ENCODE measurements at places on chromosomes 1 and 21.
A peak's percentile ranks its signal among the peaks of the same experiment; 100 is the strongest.

DNA sequence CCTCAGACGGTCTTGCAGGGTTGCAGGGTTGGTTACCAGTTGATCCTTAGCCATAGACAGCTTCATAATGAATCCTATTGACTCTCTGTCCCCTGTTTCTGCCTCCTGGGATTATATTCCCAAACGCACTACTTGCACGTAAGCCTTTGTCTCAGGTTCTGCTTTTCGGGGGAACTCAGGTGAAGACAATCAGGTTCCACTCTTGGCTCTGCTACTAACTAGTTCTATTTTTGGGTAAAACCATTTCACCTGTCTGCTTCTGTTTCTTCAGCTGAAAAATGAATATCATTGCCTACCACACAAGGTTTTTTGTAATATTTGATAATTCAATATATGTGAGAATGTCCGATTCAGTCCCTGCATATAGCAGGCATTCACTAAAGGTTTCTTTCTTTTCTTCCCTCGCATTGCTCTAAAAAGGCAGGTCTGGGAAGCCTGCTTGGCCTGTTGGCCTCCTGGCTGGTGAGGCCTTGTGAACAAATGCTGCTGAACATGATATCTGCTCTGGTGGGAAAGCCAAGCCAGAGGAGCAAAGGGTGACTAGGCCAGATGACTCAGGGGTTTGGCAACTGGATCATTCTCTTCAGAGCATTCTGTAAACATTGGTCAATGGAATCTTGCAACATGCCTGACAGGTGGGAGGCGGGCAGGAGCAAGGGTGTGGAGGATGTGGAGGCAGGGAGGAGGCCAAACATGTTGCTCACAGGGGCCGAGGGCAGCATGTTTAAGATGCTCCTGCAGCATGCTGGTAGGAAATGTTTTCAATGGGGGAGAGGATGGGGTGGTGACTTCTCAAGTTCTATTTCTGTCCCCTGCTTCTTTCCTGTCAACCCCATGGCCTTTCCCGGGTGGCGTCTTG lies 23.8 kb downstream of the IER5 start:
- DNase-seq: no peak

DNA sequence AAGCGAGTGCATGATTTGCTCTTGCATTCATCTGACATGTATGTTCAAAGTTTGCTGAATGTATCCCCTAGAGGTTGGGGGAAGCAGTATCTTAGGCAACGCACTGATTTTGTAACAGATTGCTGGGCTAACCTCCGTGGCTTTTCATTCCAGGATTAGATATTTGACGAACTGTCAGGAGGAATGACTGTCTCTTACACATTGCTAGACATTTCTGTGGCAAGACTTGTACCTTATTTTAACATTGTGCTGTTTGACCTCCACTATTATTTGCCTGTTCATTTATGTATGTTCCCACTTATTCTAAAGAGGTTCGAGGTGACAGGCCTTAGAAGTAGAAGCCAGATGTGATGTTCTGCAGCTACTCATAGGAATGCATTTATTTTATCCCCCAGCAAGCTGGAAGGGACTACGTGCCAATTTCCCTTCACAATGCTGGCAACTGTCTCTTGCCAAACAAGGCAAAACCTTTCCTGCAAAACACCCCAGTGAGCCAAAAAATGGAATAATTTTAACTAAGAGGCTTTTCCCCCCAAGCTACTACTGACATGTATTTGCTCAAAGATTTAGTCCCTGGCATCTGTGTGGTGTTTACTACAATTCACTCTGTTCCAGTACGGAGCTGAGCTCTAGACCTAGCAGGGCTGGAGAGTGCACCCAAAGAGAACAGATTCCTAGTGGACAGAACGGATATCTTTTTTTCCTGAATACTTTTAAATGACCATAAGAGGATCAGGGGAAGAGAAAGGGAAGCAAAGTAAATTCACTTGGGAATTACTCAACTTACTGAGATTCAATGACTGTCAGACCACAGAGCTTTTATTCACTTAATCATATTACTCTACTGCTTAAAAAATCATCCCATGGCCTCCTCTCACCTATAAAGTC lies 646.2 kb downstream of the SMYD3 start:
- DNase-seq: no peak

GRCh38 chr1:29436181-29436785 lies 200.0 kb downstream of the PTPRU start:
- DNase-seq: no peak

- no peak for DNase-seq
These were observed 12.6 kb upstream of the MEF2D start for GRCh38 chr1:156513185-156513584.

- DNase-seq: no peak
These were observed 25.6 kb downstream of the CSTB start for GRCh38 chr21:43750339-43751033.

DNA sequence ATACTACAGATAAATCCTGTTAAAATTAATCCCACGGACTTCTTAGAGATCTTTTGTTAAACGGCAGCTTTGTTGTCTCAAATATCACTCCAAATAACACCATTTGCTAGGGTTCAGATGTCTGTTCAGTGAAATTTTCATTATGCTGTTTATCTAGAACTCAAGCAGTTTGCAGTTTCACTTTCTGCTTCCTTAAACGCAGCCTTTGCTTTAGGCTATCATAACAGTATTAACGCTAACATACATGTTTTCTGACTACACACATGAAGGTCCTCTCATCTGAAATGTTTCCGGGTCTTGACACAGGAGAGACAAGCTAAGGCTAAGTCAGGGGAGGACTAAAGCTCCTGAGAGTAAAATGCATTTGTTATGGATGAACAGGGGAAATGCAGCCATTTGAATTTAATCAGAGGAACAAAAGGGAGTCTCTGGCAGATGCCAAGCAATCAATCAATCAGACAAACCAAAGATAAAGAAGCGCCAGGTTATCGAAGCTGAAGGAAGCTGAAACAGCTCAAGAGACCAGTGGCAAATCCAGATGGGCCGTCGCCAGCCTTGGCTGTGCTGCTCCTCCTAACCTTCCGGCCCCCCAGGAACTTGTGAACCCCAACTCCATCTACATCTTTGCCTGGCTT lies 16.9 kb downstream of the CCSAP start:
- DNase-seq: no peak

GRCh38 chr1:44030605-44031251 lies 534 bp downstream of the SLC6A9 start:
- DNase-seq: peak; percentile 61

- no peak for DNase-seq
These were observed 380.3 kb downstream of the PLPP3 start for GRCh38 chr1:56199061-56199460.

DNA sequence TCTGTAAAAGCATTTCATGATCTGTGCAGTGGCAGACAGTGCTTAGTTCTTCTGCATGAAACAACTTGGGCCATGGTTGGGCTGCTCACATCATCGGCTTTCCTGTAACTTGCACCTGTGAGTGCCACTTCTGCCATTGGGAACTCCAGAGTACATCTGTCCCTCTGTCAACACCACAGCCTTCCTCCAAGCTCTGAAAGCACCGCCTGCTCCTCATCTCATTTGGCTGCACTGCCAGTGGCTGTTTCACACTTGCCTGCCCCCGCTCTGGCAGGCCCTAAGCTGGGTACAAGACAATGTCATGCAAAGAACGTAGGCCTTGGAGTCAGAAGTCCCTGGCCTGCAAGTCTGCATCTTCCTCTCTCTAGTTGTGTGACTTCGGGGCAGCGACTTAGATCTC lies 46.4 kb downstream of the DDX20 start:
- DNase-seq: no peak

GRCh38 chr1:55669293-55669692 lies 454.1 kb upstream of the USP24 start:
- no peak for DNase-seq

- DNase-seq: no peak
These were observed 156.9 kb downstream of the ASTN1 start for GRCh38 chr1:177007437-177008161.

- no peak for DNase-seq
These were observed 441.5 kb downstream of the PLA2G4A start for GRCh38 chr1:187270256-187270655.

DNA sequence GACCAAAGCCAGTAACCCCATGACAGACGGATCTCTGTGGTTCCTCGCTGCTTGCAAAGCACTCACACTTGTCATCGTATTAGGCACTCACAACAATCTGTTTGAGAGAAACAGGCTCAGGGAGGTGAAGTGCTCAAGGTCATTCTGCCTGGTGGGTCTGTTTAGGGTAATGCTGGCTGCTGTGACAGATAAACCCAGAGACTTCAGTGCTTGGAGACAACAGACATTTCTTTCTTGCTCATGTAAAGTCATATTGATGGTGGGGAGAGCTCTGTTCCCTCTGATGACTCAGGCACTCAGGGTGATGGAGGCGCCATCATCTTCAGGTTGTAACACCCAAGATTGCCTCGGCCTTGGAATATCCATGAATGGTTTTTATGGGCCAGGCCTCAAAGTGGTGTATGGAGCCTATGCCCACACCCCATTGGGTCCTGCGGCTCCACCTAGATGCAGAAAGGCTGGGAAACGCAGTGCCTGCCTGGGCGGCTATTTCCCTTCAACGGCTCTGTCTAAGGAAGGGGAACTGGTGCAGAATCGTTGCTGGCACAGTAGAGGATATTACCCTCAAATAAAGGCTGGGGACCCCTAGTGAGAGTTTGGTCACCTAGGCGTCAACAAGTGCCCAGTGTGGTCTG lies 71.6 kb upstream of the SELENON start:
- no peak for DNase-seq

Measured in neural crest cell (in vitro differentiated cells).